ENCODE measurements at places on chromosomes 7 and 10.
A peak's percentile ranks its signal among the peaks of the same experiment; 100 is the strongest.

- no peak for DNase-seq
Observed at GRCh38 chr7:31437250-31437865, 76.5 kb upstream of the ITPRID1 start.

DNA sequence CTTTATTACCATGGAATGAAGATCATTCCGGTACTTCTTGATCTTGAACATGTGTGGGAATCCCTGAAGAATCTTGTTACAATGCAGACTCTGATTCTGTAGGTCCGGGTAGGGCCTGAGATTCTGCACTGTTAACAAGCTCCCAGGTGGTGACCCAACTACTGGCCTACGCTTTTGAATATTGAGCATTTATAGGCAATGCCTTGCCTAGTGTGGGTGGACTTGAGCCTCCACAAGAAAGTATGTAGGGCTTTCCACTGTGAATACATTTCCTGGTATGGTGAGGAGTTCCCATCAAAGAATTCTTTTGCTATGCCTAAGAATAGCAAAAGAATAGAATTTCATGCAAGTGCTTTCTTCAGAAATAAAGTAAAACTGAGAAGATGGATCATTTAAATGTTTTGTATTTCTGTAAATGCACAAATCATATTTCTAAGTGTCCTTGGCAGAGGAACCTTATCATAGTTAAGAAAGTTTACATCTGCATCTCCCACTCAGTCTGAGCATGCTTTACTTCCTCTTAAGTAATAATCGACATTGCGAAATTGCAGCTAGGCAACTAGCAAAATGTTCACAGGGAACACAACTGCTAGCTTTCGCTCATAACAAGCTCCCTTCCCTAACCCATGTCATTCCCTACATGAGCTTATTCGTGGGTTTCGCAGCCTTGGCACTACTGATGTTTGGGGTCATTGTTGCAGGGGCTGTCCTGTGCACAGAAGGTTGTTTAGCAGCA is 71.4 kb downstream of the AHR start:
- DNase-seq, result no peak

- DNase-seq, result no peak
Observed at GRCh38 chr7:105376908-105377533, 11.7 kb downstream of the SRPK2 start.

DNA sequence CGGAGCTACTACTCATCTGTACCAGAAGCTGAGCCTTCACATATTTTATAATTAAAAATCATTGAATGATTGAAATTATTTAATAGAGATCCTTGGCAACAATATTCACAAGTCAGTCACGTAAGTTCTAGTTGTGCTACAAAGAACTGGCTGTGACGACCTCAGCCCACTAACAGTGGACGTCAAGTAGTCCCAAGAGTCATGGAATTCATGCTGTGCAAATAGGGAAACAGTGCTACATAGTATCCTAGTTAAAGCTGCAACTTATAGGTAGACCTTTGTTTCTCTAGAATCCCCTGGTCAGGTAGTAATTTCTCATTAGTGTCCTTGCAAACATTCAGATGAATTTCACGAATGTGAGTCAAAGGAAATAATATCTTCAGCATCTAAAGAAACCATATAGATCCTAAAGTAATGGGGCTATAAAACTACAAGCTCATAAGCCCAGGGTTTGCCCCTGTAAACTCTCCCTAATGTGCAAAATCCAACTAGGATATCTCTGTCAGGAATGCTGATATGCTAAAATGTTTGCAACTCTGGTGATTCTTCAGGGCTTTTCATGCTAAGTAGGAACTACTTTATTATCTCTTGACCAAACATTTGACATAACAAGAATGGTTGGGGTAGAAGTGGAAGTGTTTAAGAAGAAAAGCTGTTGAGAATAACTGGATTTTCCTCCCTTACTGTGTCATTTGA is 31.2 kb downstream of the CFAP69 start:
- DNase-seq, result no peak

DNA sequence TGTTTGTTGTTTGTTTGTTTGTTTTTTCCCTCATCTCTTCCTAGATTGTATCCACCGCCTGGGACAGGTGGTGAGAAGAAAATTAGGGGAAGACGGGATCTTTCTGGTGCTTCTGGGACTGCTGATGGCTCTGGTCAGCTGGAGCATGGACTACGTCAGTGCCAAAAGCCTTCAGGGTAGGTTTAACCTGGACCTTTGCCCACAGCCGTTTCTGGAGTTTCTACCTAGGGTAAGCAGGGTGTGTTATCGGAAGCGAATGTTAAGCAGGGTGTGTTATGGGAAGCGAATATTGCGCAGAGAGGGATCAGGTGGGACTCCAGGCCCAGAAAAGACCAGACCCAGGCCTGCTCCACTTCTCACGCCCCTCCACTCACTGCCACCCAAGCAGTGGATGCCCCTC is 4.7 kb downstream of the CLCN1 start:
- DNase-seq, result no peak

GRCh38 chr7:141641876-141642275 is 60.1 kb downstream of the DENND11 start:
- DNase-seq, result no peak

DNA sequence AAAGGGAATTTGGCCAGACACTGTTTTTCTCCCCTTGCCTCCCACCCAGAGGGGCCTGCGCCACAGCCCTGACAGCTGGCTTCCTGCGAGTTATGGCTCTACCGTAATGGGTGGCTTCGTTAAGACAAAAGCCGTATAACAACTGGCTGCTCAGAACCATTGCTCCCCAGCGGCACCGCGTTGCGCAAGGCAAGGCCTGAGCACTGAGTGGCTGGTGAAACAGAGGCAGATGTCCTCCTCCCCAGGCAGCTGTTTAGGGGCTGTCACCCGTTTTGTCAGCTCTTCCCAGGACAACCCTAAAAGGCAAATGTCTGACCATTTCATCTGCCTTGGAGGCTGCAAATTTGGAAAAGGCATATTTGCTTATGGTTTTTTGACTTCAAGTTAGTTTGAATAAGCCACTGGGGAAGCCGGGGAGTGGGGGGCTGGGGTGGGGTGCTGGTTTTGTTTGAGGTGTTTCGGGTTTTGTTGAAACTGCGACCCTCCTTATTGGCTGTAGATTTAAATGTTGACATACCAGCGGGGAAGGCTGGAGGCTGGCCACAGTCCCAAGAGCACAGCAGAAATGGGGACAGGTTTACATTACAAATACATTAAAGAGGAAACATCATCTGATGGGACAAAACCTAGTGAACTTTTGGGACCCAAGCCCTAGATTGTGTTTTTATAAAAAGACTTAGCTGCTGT is 681 bp upstream of the SPOCK2 start:
- DNase-seq, result peak; percentile 68

DNA sequence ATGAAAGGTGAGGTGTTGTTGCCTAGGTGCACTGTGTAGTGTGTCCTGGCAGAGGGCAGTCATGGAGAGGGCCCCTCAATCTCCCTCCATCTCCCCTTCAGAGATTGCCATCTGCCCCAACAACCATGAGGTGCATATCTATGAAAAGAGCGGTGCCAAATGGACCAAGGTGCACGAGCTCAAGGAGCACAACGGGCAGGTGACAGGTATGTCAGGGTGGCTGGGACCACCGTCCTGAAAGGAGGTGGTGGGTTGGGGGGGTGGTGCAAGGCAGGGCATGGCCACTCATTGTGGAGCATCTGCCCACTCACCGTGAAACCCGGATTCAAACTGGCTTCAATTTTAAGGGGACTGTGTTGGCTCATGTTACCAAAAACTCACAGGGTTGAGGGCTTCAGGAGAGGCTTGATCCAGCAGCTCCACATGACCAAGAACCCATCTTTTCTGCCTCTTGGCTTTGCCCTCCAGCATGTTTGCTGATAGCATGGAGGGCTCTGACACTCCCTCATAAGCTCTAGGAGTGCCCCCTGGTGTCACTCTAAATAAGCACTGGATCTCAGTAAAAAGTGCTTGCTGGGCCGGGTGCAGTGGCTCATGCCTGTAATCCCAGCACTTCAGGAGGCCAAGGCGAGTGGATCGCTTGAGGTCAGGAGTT is 12.2 kb downstream of the ARPC1B start:
- peak; percentile 53 for DNase-seq

DNA sequence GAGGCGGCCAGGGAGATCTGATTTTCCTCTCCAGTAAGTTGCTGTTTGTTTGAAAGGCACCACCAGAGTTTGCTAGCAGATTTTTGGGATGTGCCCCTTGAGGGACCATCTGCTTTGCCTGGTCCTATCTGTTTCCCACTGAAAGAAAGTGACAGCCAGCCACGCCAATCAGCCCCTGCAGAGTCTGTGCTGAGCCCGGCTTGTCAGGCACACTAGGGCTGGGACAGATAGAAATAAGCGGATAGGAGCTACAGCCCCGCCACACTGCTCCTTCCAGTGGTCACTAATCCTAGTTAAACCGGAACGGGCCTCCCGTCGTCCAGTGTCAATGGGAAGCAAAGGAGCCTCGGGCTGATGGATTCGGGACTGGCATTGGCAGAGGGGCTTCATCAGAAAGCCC is 161.9 kb upstream of the PRR15 start:
- no peak for DNase-seq

GRCh38 chr10:21172930-21173801 is 276.1 kb upstream of the NEBL start:
- DNase-seq, result no peak

DNA sequence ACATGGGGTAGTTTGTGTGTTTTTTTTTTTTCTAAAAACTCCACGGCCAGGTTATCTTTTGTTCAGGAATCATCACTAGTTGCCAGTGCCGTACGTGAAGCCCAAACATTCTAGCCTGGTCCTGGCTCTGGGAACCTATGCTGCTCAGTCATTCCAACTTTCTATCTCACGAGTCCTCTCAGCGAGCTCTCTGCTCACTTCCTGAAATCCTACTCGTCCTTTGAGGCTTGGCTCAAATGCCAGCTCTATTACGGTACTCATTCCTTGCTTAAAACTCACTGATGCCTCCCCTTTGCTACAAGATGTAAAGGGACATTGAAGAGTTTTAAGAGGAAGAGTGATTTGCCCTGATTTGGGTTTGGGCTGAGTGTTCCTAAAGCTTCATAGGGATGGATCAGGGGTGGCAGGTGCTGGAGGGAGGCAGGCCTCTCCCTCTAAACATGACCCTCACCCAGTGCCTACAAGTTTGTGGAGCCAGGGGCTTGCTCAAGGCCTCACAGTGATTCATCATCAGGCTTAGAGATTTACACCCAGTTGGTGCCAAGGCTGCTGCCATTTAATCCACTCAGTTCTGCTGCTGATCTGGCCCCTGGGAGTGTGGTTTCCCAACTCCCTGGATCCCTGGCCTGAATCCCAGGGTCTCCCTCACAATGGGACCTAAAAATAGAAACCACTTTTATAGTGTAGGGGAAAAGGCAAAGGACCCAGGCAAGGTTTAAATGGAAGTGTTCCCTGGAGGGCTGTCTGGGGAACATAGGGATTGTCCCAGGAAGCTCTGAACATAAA is 46.1 kb upstream of the R3HCC1L start:
- DNase-seq, result no peak

GRCh38 chr10:117217196-117217761 is 20.0 kb downstream of the KCNK18 start:
- DNase-seq, result peak; percentile 22

- no peak for DNase-seq
Observed at GRCh38 chr7:30613366-30614325, 19.0 kb downstream of the GARS1 start.

- no peak for DNase-seq
Observed at GRCh38 chr10:21019436-21019835, 122.3 kb upstream of the NEBL start.

GRCh38 chr10:73916761-73917470 is 6.0 kb downstream of the PLAU start:
- DNase-seq, result no peak

- DNase-seq, result no peak
Observed at GRCh38 chr7:96233084-96233483, 88.8 kb downstream of the SLC25A13 start.

- no peak for DNase-seq
Observed at GRCh38 chr7:143285806-143286521, 1.2 kb downstream of the TMEM139 start.

GRCh38 chr10:30540276-30540675 is 89.3 kb downstream of the LYZL2 start:
- DNase-seq, result no peak

DNA sequence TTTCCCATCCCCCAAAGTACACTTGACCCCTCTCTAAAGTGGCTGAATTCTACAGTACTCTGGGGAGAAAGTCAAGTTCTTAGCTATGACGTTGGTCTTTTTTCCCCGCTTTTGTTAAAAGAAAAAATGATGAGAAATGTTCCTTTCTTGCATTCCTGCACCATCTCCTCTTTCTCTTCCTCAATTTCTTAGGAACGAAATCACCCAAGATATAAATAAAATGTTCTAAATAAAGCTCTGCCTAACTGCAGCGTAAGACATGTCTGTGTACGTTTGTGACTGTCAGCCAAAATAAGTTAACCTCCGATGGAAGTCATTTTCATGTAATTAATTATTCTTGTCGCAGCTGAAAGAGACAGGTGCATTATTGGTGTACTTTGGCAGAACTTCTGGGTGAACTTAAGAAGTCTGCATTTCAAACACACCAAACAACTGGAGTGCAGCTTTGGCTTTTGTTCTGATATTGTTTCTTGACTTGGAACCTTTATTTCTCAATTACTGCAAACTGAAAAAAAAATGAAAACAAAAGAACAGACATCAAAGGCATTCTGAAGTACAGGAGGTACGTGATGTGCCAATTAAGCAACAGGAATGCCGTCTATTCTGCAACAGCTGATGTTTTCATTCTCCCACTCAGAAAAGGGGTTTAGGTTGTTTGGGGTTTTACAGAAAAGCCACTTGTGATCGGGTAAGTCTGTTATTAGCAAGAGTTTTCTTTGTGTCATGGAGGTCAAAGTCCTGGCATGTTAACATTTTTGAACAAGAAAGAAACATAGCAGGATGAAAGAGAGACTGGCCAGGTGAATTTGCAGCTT is 82.4 kb upstream of the SDK1 start:
- no peak for DNase-seq

DNA sequence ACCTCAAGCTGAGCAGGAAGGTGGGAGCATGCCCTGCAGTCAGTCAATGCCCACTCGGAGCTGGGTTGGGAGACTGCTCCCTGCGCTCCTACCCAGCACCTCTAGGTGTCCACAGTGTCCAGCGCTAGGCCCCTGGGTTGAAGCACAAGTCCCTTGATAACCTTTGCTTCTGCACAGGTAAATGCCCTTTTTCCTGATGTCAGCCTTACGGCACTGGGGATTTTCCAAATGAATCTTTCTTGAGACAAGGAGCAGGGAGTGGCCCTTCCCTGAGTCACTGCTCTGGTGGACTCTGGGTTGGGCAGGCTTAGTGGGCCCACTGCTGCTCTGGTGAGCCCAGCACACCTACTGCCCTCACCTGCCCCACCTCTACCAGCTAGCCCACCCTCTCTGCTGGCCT is 61.9 kb upstream of the OPN4 start:
- no peak for DNase-seq
